ENCODE measurements at places on chromosomes 2 and 18.
A peak's percentile ranks its signal among the peaks of the same experiment; 100 is the strongest.

GRCh38 chr18:79947054-79947755 is 4.2 kb downstream of the SLC66A2 start:
- no peak for DNase-seq

GRCh38 chr2:54808661-54809060 is 85.2 kb downstream of the EML6 start:
- no peak for DNase-seq

- DNase-seq, result no peak
These were observed 44.9 kb downstream of the ZBTB14 start for GRCh38 chr18:5250603-5251002.

DNA sequence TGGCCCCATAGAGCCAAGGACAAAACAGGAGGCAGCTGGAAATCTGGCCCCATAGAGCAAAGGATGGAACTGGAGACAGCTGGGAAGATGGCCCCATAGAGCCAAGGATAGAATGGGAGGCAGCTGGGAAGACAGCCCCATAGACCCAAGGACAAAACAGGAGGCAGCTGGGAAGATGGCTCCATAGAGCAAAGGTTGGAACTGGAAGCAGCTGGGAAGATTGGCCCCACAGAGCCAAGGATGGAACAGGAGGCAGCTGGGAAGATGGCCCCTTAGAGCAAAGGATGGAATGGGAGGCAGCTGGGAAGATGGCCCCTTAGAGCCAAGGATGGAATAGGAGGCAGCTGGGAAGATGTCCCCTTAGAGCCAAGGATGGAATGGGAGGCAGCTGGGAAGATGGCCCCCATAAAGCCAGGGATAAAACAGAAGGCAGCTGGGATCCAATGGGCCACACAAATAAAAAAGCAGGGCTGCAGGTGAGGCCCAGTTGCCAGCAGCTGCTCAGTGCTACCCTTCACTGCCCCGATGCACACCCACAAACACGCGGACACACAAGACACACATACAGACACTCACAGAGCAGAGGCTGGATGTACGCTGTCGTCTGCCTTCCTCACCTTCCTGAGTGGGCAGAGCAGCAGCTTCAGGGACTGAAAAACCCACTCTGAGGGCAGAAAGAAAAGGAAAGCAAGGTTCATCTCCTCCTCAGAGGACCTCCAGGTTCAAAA is 505.4 kb upstream of the MYT1L start:
- no peak for DNase-seq

DNA sequence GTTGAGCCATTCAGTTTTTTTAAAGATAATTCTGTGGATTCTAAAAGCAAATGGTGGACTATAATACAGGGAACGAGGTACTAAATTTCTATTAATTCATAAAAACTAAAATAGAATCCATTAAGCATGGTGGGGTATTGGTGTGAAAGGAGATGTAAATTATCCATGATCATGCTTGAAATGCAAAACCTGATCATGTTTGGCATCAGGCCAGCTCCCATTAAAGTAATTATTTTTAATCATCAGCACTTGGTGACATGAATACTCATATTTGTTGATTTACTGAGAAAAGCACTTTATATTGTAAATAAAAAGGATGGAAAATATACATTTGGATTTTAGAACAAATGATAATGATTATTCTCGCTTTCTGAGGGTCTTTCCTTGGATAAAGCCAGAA is 232.3 kb upstream of the MEIS1 start:
- DNase-seq, result no peak

GRCh38 chr2:190881598-190882410 is 1.2 kb downstream of the GLS start:
- peak; percentile 65 for DNase-seq

- peak; percentile 57 for DNase-seq
These were observed 803 bp upstream of the DES start for GRCh38 chr2:219417374-219417773.

- no peak for DNase-seq
These were observed 34.8 kb upstream of the ITGAV start for GRCh38 chr2:186554850-186555671.

DNA sequence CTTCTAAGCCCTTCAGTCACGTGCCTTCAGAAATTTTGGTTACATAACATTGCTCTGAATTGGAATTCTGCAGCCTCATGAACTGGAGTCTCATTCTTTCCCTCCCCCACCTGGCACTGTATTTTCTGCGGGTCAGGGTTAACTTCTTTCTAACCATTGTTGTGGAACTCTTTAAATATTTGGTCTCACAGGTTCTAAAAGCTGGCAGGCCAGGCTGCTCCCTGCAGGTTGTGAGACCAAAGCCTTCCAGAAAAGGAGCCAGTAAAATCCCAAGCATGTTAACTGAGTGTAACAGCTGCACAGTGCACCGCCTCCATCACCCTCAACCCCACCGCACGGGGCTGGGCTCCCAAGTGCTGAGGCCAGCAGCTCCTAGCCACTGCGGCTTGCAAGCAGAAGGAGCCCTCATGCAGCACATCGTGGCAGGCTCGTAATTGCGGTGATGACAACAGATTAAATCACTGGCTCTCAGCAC is 174.1 kb upstream of the ALPP start:
- DNase-seq, result no peak

DNA sequence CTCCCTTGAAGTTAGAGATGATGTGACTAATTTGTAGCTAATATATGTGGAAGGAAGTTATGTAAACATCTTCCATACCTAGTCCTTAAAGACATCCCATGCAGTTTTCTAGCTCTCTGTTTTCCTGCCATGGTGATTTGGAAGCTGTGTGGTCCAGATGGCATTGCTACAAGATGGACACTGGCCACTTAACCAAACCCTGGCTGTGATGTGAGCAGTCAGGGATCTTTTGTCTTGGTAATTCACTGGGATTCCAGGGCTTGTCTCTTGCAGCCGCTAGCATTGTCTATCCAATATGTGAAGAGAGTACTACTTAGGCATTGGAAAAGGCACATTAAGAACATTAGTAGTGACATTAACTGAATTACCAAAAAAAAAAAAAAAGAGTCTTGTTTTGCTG is 139.9 kb upstream of the DOCK10 start:
- DNase-seq, result no peak

DNA sequence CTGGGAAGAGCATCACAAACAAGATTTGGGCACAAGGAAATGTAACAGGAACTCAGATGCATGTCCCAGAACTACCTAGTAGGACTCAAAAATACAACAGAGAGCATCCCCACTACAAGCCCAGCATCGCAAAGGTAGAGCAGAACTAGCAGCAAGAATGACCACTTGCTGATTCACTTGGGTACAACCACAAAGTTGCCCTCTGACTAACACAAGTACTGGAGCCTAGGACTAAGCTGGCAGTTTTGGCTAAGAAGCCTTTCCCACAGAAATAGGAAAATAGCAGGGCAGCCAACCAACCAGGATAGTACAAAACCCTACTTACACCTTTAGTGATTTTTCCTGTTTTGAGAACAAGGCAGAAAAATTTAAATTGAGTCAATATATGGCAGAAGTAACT is 193.8 kb downstream of the PAX3 start:
- no peak for DNase-seq

DNA sequence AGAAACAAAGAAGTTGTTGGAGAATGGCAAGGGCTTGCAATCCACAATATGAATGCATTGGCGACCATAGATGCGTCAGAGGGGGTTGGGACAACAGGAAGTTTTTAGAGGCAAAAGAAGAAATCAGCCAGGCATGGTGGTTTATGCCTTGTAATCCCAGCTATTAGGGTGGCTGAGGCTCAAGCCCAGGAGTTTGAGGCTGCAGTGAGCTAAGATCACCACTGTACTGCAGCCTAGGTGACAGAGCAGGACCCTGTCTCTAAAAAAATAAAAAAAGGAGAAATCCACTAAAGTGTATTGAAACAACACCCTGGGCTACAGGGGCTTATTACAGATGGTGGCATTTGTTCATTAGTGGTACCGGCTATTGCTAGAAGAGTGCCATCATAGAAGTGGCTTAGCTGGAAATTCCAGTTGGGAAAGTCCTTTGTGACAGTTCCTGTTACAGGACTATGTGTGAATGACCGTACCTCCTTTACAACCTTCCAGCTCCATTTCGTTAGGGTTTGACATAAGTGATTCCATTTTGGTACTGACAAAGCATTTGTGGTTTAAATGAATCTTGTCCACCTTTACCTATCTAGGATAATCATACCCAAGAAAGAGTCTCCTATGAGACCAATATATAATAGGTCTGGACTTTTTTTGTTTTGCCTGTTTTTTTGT is 10.7 kb upstream of the WDSUB1 start:
- DNase-seq, result no peak

GRCh38 chr2:119943058-119943457 is 69.8 kb upstream of the EPB41L5 start:
- DNase-seq, result no peak

- no peak for DNase-seq
These were observed 336.3 kb upstream of the CDH7 start for GRCh38 chr18:65414501-65414900.

DNA sequence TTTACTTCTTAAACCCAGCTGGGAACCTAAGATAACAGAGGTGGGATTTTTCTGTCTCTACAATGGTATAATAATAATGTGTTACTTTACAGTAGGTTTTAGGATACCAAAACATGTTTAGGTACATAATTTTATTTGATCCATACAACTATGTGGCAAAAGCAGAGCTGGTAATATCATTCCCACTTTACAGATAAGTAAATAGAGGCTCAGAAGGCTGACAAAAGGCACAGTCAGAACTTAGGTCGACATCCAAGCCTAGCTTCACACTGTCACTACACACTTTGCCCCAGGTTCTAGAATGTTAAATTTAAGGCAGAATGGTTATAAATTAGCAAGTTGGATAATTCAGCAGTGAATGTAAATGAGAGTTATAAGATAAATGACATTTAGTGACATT is 189.6 kb upstream of the PARD3B start:
- no peak for DNase-seq

- no peak for DNase-seq
These were observed 37.1 kb upstream of the ZCCHC2 start for GRCh38 chr18:62485684-62486083.

DNA sequence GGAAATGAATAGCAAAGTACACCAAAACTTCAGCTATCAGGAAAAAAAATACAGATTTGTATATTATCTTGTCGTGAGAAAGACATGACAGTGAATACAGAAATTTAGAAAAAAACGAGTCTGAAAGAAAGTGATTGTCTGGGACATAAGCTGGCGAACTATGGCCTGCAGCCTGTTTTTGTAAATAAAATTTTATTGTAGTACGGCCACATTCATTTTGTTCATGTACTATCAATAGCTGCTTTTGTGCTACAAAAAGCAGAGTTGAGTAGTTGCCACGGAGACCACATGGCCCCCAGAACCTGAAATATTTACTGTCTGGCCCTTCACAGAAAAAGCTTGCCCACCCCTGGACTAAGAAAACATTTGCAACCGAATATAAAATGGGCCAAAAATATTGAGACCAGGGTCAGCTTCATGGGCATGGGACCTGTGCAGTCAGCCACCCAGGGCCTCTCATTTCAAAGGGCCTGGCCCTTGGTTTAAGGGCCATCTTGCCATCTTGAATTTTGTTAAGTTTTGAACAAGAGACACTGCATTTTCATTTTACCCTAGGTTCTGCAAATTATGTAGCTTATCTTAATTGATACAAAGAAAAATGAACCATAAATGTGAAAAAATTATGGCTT is 17.9 kb downstream of the ANTXR1 start:
- DNase-seq, result no peak

GRCh38 chr2:33104726-33105125 is 158.0 kb downstream of the LTBP1 start:
- no peak for DNase-seq

DNA sequence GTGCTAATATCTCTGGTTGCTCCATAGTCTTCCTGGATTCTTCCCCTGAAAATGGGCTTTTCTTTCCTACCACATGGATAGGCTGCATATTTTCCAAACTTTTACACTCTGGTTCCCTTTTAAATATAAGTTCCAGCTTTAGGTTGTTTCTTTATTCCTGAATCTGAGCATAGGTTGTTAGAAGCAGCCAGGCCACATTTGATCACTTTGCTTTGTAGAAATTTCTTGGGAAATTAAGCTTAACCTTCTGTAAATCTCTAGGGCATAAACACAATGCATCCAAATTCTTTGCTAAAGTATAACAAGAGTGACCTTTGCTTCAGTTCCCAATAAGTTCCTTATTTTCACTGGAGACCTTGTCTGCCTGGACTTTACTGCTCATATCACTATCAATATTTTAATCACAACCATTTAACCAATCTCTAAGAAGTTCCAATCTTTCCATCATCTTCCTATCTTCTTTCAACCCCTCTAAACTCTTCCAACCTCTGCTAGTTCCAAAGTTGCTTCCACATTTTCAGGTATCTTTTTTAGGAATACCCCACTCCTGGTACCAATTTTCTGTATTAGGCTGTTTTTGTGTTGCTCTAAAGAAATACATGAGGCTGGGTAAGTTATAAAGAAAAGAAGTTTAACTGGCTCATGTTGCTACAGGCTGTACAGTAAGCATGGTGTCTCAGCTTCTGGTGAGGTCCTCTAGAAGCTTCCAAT is 389.6 kb upstream of the HS6ST1 start:
- DNase-seq, result no peak

DNA sequence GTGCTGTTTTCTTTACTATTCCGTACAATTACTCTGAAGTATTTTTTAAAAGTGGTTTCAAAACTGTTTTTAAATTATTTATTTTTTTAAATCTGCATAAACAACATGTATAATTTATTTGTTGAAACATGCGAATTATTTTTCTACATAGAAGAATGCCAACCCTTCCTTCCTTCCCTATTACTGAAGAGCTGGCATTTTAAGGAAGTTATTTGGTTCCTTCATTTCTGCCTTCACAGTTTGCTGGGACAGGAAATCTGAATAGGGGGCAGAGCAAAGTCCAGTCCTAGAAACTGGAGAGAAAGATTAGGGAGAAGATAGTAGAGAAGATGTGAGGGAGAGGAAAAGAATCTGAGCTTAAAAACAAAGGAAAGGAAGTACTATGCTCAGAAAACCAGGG is 146.7 kb upstream of the ACVR2A start:
- DNase-seq, result no peak

GRCh38 chr2:162840598-162841246 is 2.2 kb upstream of the KCNH7 start:
- no peak for DNase-seq

GRCh38 chr2:68745006-68745405 is 10.4 kb downstream of the ARHGAP25 start:
- DNase-seq, result no peak

DNA sequence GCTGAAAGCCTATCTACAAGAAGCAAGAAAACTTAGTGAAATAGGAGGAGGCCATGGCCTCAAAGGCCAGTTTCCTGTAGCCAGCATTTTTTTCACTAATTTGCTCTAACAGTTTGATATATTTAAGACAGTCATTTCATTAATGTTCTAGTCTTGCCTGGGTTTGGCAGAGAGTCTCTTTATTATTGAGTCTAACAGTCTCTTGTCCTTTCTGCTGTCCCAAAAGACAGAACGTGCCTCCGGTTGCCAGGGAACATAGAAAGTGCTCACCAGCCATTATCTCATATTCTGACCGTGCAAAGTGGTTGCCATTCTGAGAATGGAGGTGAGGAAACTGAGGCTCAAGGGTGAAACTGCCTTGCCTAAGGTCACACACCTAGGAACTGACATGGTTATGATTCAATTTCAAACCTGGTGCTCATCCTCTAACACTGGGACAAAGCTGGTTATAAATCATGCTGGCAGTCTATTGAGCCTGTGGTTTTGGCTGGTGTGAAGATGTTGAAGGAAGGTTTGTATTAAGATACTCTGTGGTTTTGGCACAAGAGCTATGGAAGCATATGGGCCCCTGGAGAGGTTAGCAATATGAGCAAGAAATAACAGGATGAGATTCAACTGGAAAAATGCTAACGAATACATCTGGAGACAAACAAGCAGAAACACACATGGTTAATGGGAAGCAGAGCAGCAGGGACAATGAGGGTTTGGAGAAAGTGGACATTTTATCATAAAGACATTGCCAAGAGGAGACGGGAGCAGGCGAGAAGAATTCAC is 903.3 kb upstream of the KLHL29 start:
- DNase-seq, result no peak

GRCh38 chr2:140658760-140659692 is 1471.8 kb downstream of the LRP1B start:
- DNase-seq, result no peak
